NCI-H2171 (cell line): ENCODE measurements at places on chromosomes 3 and 15.

GRCh38 chr3:170644711-170645110, 58.8 kb upstream of the SLC7A14 start:
- DNase-seq, result no peak

- DNase-seq, result peak; percentile 39
Observed at GRCh38 chr15:52227456-52227855, 36.3 kb upstream of the GNB5 start.

DNA sequence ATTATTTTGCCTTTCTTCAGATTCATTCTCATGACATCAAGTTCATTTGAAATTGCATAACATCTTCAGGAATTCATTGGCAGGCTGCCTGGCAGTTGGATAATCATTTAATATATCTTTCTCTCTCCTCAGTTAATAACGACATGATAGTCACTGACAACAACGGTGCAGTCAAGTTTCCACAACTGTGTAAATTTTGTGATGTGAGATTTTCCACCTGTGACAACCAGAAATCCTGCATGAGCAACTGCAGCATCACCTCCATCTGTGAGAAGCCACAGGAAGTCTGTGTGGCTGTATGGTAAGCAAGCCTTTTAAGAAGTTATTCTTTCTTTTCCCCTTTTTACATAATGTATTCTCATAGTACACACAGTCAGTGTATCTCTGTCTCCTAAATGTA, 38.2 kb downstream of the TGFBR2 start:
- DNase-seq, result no peak

- no peak for DNase-seq
Observed at GRCh38 chr3:111324151-111324550, 217.8 kb upstream of the CD96 start.

GRCh38 chr3:166445865-166446264, 608.6 kb upstream of the BCHE start:
- no peak for DNase-seq

DNA sequence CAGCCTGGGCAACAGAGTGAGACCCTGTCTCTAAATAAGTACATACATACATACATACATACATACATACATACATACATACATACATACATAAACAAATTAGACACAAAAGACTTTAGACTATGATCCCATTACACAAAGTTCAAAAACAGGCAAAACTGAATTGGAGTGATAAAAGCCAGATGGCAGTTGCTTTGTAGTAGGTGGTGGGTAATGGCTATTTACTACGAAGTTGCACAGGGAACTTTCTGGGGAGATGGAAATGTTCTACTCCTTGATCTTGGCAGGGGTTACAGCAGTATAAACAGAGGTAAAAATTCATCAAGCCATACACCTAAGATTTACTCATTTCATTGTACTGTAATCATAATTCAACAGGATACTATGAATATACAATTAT, 63.7 kb upstream of the HRH1 start:
- DNase-seq, result no peak

DNA sequence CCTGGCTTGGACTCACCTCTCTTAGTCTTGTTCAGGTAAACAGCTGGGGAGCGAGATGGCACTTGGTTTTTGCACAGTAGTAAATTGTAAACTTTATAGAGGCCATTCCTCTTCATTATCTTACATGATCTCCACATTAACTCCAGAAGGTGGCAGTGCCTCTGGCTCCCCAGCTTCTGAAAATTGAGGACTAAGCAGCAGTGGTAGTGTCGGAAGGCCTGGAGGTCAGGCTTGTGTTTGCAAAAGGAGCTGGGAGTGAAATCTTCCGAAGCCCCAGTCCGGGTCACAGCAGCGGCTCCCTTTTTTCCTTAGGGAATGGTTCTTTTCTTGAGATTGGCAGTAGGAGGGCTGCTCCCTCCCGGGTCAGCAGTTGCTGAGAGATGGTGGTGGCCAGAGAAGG, 85.7 kb downstream of the FNDC3B start:
- DNase-seq, result no peak

GRCh38 chr3:21505711-21506460, 245.1 kb downstream of the ZNF385D start:
- no peak for DNase-seq

DNA sequence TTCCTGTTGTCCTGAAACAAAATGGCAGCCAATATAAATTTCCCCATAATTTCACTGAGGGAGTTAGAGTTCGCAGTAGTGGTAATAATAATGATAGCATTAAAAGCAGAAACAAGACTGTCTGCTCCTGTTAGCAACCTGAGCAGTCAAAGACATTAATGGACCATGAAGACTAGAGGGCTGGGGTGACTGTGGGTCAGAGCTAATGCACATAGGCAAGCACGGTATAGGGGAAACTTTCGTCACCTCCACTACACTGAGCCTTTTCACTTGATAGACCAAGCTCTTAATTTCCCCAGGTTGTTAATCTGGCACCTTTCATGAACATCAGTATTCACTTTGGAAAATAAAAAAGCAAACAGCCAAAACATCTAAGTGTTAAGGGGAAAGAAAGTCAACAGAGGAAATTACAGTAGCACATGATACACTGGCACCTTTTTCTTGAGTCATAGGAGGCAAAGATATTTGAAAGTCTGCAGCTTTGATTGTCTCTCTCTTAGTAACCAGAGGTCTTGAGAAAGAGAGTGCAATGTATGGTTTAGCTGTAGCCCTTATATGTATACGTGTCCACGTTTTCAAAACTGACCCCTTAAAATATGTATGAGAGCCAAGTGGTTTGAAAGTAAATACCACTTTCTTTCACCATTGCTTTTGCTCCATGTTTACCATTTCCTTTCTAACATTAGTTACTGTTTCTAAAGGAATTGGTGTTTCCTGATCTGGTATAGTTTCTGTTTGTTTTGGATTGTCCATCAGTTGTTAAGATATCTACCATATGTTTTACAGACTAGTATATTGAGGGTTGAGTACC, 104.8 kb downstream of the FILIP1L start:
- no peak for DNase-seq

DNA sequence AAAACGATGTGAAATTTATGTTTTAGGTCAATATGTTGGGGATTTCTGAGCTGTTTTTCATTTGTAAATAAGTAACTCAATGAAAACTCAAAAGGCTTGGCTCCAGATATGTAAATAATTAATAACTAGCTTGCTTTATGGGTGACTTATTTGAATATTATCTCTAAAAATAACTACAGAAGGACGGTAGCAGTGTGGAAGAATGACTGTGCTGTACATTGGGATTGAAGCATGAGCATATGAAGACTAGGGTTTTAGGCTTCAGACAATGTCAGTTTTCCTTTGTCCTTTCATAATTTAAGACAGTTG, 343.9 kb downstream of the GRM7 start:
- DNase-seq, result no peak

- no peak for DNase-seq
Observed at GRCh38 chr15:93825682-93826081, 405.7 kb upstream of the MCTP2 start.

GRCh38 chr15:44798826-44799225, 62.5 kb downstream of the TRIM69 start:
- DNase-seq, result no peak

GRCh38 chr15:56524915-56525314, 60.0 kb upstream of the MNS1 start:
- peak; percentile 90 for DNase-seq

DNA sequence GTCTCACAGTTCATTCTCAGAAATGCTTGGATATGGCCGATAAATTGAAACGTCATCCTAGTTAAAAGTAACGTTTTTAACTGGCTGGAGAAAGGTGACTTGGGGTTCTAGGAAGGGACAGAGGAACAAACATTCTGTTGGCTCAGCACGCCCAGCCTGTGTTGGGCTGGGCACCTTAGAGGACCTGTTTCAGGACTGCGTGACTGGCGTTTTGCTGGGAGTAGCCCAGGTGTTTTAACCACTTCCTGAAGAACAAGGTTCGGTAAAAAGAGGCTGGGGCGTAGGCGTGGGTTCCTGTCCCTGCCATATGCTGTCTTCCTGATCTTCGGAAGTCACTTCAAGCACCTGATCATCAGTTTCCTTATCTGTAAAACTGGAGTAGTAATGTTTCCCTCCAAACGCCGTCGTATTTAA, 1.1 kb upstream of the TLNRD1 start:
- DNase-seq, result no peak

DNA sequence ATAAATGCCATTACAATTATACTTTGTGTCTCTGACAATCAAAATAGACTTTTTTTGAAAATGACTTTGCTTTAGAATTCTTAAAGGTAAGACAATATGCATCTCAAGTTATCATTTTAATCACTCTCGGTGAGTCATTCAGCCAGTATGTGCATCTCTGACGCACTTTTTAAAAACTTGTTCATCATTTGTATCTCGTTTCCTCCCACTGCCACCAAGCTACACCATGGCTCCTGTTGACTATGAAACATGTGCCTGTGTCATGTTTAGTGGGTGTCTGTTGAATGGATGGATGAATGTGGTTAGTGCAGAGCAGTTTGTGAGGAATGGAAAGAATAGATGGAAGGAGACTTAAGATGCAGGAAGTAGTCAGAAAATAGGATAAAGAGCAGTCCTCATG, 68.6 kb downstream of the ARPP21 start:
- no peak for DNase-seq

- no peak for DNase-seq
Observed at GRCh38 chr15:69573815-69574475, 121.3 kb downstream of the RPLP1 start.

- no peak for DNase-seq
Observed at GRCh38 chr15:49155834-49156627, 632 bp upstream of the COPS2 start.

DNA sequence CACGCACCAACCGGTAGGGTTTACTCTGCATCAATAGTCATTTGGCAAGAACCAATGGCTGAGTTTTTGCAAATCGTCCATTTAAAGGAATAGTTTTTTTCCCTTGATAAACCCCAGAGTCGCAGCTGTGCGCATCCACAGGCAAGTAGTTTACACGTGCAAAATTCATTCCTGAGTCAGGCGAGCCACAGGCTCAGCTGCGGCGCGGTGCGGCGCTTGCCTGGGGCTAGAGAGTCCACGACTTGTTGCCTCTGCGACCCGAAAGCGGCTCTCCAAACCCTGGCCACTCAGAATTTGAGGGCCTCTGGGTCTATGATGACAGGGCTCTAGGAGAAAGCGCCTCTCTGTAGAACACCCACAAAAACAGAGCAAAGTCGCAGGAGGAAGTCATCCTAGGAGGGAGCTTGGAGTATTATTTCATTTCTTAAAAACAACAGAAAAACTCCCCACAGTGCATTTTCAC, 36.7 kb downstream of the ZIC4 start:
- no peak for DNase-seq

GRCh38 chr15:78045189-78045588, 32.3 kb downstream of the TBC1D2B start:
- DNase-seq, result no peak

GRCh38 chr15:62895905-62896316, 146.6 kb upstream of the TPM1 start:
- no peak for DNase-seq
